ENCODE measurements at places on chromosomes 5 and 9.

GRCh38 chr5:31983851-31984250 lies 190.3 kb downstream of the GOLPH3 start:
- DNase-seq, result no peak

DNA sequence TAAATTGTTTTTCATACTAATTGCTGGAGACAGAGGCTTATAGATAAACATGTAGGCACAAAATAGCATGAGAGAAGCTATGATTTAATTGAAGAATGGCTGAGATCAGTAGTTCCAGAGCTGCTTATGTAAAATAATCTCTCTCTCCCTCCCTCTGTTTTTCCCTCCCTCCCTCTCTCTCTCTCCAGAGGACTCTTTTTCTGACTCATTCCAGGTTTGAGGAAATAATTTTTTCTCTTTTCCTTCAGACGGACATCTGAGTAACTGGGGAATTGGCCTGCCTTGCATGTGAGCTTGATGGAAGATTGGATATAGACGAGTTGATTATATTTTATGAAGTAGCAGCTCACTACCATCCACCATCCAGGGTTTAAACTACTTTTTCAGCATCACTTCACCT lies 35.5 kb downstream of the KCTD16 start:
- no peak for DNase-seq

DNA sequence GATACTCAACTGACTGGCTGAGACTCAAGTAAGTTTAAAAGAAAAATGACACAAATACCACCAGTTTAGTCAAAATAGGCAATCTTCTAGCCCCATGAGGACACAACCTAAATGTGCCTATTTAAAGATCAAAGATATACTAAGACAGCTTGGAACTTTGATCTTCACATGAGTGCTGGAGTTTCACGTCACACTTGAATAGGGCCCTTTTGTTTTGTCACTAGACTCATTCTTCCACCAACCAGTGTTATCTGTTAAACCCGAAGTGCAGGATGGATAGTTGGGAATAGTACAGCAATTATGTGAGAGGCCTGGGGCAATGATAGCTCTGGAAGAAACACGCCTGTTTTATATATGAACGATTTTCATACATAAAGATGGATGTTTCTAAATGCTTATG lies 792.8 kb upstream of the NUDT12 start:
- no peak for DNase-seq

GRCh38 chr5:102701748-102702147 lies 53.4 kb upstream of the PAM start:
- DNase-seq, result no peak

GRCh38 chr5:2879701-2880100 lies 128.2 kb upstream of the IRX2 start:
- DNase-seq, result no peak
